ENCODE measurements at places on chromosomes 11 and 22.
A peak's percentile ranks its signal among the peaks of the same experiment; 100 is the strongest.

GRCh38 chr11:65791719-65792213 lies 4.9 kb downstream of the OVOL1 start:
- DNase-seq: no peak

- no peak for DNase-seq
These were observed at the start of gene DESI1 for GRCh38 chr22:41620589-41621098. DESI1 (minus strand) TSS chr22:41621043; CDS start chr22:41620839, 204 bp downstream.

DNA sequence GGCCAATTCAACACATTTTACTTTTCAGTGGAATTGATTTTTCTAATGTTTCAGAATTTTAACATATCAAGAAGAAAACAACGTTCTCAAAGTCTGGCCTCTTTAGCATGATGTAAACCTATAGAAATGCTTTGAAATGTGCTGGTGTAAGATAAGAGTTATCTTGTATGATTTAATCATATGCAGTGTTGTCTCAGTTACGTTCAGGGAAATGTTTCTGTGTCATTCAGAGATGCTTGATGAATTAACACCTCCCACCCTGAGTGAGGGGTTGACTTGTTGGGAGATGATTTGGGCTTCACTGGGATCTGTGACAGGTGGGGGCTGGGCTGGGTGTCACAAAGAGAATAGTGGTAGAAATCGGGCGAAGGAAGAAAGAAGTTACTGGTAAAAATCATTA lies 15.7 kb upstream of the MYO18B start:
- no peak for DNase-seq

DNA sequence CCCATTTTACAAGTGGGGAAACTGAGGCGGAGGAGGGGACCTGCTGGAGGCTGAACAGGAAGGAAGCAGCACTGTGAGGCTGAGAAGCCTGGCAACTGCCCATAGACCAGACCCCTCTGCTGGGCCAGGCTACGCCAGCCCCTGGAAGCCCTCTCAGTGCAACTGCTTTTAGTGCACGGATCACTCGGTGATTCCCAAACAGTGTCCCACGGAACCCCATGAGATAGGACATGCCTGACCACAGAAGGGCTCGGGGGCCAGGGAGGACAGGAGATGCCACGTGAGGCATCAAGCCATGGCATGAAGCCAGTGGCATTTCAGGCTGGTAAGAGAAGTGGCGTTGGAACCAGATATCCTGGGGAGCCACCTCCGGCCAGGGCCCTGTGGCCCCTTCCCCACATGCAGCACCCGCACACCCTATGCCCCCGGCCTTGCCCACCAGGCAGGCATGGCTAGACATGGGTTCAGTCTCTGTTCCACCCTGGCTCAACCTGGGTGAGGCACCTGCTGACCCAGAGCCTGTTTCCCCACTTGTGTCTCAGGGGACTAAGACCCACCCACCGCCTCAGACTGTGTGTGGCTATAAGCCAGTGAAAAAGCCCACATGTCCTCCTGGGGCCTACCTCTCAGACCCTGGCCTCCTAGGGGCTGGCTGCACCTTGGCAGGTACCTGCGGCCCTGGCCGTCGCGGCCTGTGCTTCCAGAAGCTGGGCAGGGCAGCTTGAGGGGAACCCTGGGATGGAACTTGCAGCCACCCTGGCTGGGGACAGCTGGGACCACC lies 84.1 kb downstream of the WNT7B start:
- no peak for DNase-seq

DNA sequence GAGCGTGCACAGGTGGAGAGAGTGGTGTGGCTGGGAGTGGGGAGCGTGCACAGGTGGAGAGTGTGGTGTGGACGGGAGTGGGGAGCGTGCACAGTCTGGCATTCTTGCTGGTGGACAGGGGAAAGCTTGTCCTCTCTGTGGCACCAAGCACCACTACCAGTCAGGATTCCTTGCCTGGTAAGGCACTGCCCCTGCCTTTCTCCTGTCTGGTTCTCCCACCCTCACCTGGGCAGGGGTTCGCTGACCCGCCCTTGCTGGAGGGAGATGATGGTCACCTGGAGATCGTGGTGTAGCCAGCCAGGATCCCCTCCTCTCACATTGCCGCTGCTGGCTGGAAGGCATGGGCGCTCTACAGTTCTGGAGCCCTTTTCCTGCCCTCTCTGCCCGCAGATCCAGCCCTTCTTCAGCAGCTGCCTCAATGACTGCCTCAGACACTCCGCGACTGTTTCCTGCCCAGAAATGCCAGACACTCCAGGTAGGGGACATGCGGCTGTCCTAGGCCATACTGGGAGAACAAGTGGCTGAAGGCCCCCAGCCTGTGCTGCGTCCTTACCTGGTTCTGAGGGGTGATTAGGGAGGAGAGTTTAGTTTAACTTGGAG lies 16.7 kb downstream of the TMEM121B start:
- DNase-seq: no peak

DNA sequence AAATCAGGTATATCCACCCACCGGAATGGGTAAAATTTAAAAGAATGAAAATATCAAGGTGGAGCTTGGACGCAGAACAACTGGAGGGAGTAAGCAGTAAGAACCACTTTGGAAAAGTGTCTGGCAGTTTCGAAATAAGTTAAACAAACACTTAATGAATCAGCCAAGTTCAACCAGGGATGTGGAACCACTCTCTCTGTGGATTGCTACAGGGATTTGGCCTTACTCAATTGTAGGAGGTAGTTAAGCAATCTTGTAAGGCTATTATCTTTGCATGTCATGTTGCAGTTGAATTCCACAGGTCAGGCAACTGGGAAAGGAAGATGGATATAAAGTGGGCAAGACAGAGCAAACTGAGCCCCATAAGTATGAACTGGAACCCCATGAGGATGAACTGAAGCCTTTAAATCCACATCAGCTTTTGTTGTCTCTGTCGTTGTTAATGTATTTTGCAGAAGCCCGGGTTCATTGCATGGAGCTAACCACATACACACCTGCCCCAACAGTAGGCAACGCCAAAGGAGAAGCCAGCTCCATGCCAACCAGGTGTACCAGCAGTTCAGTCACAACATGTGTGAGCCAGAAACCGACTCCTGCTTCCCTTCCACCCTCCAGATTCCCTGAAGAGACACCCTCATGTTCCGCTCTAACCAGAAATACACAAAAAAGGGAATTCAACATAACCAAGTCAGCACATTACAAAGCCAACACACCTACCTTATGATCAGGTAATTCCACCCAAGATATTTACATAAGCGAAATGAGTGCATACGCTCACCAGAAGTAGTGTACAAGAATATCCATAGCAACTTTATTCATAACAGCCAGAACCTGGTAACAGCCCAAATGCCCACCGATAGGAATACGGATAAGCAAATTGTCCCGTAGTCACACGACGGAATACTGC lies 8.0 kb upstream of the SLC43A3 start:
- peak; percentile 94 for DNase-seq

GRCh38 chr11:110124605-110125004 lies 31.4 kb downstream of the ZC3H12C start:
- DNase-seq: no peak

GRCh38 chr22:23038334-23038642 lies 32.0 kb upstream of the GNAZ start:
- no peak for DNase-seq

- no peak for DNase-seq
These were observed 26.4 kb downstream of the FBLN1 start for GRCh38 chr22:45529105-45529504.
